H7 (cell line): ENCODE measurements at places on chromosomes 7 and 10.
A peak's percentile ranks its signal among the peaks of the same experiment; 100 is the strongest.

DNA sequence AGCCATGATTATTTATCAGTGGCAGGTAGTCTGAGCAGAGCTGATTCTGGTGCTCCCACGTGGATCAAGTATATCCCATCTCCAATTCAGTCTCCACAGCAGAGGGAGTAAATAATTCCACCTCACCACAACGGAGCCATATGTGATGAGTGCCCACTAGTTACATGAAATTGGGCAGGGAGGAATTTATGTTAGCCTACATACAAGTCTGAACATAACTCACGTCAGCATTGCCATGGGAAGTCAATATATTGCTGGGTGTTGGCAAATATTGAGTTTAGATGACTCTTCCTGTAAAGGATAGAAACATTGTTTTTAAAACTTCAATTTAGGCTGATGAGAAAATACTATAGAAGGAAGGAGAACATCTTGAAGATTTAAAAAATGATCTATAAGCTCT, 269.0 kb upstream of the BMPER start:
- DNase-seq: no peak

GRCh38 chr7:32164341-32164996, 94.3 kb upstream of the PDE1C start:
- DNase-seq: peak; percentile 55

GRCh38 chr10:100802196-100802595, 56.8 kb downstream of the PAX2 start:
- no peak for DNase-seq

DNA sequence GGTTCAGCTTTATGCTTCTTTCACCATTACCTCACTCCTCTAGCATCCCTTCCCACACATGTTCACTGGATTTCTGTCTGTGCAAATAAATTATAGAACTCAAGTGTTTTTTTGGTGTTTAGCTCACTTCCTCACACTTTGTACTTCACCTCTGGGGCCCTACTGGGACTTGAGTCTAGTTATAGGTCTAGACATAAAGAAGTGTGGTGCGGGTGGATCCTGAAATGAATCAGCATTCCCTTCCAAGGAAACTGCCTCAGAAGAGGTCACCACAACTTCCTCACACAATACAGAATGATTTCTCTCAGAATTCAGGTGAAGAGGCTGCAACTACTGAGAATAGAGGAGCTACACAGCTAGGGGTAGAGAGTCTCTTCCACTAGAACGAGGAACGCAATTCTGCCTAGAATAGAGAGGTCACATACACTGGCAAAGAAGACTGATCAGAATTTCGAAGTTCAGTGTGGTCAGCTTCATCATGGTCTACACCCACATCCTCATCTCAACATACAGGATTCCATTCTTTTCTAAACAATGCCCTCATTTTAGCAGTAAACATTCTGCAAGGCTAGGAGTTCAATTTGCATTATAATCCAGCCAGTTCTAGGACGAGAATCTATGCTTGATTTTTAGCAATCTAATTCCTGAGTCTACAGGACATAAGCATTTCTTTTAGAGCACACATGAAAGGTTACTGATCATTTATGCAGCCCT, 938.7 kb upstream of the PHF14 start:
- no peak for DNase-seq

- peak; percentile 96 for DNase-seq
Measured at GRCh38 chr10:133124357-133125211, 35.4 kb upstream of the KNDC1 start.

GRCh38 chr10:31584876-31585275, 265.9 kb downstream of the ZEB1 start:
- DNase-seq: no peak

- no peak for DNase-seq
Measured at GRCh38 chr7:77570330-77571011, 33.4 kb downstream of the PTPN12 start.

DNA sequence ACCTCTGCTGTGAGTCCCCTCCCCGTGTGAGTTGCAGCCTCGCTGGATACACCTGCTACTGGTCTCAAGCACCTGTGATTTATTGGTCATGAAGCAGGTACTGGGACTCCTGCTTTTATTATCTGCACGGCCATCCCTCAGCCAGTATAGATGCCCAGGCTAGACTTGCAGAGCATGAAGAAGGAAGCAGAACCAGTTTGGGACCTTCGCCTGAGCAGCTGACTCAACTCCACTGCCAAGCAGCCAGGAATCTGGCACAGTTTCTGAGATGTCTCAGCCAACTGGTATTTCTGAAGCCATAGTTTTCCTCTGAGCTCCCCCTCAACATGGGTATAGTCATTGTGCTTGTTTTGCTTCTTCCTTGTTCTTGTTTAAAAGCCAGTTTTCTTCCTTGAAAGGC, 28.0 kb upstream of the SLC39A12 start:
- no peak for DNase-seq

DNA sequence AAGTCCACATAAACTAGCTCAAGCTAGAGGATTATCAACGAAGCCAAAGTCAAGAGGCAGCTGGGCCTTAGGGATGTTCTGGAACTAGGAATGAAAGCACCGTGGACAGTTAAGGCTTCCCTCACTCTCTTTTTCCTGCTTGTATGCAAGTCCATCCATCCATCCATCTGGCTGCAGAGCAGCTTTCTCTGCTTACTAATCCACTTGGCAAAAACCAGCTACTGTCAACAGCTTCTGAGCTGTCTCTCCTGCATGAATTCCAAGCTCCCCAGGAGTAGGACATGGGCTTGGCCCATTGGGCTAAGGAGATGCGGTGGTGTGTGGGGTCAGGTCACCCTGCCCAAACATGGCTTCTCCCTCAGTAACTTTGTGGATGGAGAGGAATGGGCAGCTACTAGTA, 66.2 kb downstream of the NAMPT start:
- no peak for DNase-seq

GRCh38 chr7:85750454-85750949, 563.6 kb upstream of the SEMA3D start:
- DNase-seq: peak; percentile 5

- DNase-seq: no peak
Measured at GRCh38 chr7:35246819-35247218, 7.1 kb downstream of the TBX20 start.

GRCh38 chr7:129780257-129780973, 168.9 kb downstream of the NRF1 start:
- DNase-seq: peak; percentile 99

DNA sequence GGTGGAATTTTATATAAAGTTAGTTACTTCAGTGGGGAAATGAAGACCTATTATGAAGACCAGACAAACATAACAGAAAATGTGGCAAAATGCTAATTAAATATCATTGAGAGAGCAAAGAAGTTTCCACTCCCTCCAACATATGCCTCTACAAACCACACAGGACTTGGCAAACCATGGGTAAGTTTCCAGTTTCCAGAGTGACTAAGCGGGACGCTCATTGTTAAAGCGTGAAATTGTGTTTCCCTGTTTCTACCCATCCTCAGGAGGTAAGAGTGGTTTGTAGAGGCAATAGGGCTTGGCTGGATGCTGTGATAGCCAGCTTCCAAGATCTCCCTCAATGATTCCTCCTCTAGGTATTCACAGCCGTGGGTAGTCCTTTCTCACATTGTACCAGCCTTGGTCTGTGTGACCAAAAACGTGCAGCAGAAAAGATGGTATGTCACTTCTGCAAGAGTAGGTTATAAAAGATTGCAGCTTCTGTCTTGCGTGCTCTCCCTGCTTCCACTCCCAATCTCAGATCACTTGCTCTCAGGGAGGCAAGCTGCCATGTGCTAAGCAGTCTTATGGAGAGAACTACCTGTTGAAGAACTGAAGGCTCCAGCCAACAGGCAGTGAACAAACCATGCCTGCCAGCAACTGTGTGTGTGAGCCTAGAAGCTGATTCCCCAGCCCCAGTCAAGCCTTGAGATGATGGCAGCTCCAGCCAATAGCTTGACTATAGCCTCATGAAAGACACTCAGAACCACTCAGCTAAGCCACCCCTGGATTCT, 35.7 kb downstream of the CBX3 start:
- DNase-seq: no peak

DNA sequence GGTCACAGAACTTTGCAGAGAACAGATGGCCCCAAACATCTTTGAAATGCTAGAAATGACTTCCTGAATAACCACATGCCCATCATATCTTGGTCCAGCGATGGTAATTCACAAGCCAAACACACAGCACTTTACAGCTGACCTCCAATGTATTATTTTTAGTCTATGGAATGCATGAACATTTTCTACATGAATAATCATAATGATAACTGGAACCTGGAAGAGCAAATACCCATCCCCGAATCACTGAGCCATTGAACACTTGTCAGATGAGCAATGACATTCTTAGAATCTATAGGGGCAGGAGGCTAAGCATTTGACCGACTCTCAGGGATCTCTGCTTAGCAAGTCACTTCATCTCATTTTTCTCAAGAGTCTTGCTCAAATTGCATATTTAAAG, 167.3 kb downstream of the CREB5 start:
- no peak for DNase-seq

GRCh38 chr7:70229242-70229641, 631.0 kb downstream of the AUTS2 start:
- DNase-seq: no peak

- DNase-seq: no peak
Measured at GRCh38 chr10:10731366-10731765, 286.3 kb upstream of the CELF2 start.

GRCh38 chr7:16841681-16842080, 36.9 kb upstream of the AGR2 start:
- no peak for DNase-seq

DNA sequence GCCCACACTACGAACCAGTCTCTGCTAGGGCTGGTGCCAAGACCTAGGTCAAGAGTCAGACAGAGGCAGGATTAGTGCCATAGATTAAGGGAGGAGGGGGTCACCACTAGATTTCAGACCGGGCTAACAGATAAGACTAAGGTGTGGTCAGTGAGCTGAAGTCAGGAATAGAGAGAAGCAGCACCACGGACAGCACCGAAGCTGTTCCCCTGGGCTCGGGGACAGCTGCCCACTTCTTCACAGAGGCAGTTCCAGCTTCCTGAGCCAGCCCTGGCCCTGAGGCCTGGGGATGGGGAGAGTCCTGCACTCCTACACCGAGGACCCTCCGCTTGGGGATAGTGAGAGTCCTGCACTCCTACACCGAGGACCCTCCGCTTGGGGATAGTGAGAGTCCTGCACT, 11.2 kb upstream of the JAKMIP3 start:
- peak; percentile 88 for DNase-seq

- no peak for DNase-seq
Measured at GRCh38 chr7:108838198-108838597, 268.5 kb downstream of the DNAJB9 start.

DNA sequence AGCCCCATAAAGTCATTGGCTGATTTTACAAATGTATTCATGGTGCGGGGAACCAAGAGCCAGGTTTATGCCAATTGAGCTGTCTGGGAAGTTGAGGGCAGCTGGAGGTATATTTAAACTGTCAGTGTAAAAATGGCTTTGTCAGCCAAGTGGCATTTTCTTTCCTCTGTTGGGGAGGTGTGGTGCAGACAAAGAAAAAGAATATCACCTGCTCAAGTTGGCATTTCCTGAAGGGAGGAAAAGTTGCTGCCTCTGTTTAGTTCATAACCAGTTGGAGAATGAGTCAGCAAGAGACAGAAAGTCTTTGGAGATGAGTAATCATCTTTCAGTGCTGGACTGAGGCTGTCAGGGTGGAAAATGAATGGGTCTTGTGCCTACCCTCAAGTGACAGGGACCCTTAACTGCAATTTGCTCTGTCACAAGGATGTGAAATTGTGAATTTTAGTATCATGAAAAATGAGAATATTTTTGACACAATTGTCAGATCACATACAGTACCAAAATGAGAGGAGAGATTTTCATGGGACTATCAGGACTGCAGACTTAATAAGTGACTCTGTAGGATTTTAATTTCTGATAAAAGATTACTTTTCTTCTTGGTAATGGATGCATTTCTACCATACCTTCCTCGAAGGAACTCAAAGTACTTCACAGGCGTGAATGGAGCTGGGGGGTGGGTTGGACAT, 137.3 kb downstream of the ANLN start:
- DNase-seq: no peak

DNA sequence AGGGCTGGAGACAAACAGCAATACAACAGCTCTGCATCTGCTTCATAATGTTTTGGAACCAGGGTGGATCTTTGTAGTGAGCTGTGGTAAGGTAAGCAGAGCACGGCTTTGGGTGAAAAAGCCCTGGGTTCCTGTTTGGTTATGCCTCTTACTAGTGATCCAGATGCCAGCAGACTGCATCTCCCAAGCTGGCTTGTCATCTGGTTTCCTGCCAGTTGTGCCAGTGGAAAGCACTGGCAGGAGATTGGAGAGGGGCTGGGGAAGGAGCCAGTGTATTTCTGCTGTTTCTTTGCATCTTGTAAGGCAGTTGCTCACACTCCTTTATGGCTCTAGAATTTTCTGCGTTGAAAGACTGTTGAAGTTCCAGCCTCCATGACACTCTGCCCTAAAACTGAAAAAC, 137.6 kb downstream of the TSPAN12 start:
- DNase-seq: no peak

- DNase-seq: no peak
Measured at GRCh38 chr10:125871338-125871737, 9.8 kb downstream of the DHX32 start.

DNA sequence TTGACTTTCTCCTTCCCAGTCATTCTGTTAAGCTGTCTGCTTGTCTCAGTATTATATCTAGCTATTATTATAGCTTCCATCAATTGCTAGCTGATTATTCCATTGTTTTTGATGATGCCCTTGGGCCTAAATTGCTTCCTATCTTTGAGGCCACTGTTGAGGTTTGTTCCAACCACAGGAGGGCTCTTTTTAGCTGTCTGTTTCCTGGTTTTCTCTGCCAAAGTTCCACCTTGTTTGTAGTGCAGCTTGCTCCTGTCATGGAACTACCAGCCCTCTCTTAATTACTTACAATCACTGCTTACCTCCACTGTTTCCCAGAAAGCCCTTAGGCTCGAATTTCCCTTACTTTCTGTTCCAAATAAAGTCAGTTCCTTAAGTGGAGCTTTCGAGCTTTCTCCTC, 118.7 kb upstream of the SEC61G start:
- no peak for DNase-seq

GRCh38 chr10:131695496-131696165, 205.2 kb upstream of the PPP2R2D start:
- DNase-seq: peak; percentile 12

DNA sequence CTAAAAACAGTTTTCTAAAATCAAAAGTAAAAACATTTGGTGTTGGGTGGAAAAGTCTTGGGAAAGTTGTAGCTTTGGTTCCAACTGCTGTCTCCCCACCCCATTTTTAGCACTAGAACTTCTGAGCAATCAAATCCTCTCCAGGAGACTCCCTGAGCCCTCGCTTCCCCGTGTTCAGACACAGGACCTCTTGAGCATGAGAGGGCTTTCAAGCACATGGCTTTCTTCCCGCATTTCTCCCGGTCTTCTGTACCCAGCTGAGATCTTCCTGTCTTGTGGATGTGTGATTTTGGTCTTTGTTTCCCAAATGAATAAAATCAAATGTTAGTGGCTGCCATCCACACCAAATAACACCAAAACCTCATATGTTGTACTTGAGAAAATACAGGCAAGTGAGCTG, 5.0 kb downstream of the CXCL12 start:
- no peak for DNase-seq
